ENCODE measurements at places on chromosomes 4 and X.

DNA sequence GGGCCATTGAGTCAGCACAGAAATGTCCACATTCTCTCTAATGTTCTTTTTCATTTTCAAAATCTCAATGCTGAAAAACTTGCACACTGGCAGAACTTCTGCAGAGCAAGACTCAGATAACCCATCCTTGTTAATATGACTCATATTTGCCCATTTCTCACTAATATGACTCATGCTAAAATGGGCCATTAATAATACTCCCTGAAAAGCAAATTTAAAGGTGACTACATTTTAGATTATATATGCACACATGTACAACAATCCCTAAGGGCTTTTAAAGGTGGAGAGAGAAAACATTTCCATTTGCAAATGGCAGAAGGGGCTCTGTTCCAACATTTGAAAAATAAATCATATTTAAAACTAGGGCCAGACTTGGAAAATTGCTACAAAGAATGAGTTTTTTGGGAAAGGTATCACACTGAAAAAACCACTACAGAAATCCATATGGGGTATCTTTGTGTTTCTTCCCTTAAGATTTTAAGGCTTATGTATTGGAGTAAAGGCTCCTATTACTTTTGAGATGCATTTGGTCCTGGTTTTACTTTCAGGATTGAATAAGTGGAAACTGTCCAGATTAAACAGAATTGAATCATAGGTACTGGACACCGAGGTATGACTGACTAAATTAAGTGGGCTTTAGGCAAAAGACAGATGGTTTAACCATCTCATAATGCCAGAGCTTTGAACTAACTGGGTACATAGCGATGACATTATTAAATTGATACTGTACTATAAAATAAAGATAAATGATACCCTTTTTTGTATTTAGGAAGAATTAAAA lies 30.0 kb downstream of the TLR2 start:
- no peak for DNase-seq

DNA sequence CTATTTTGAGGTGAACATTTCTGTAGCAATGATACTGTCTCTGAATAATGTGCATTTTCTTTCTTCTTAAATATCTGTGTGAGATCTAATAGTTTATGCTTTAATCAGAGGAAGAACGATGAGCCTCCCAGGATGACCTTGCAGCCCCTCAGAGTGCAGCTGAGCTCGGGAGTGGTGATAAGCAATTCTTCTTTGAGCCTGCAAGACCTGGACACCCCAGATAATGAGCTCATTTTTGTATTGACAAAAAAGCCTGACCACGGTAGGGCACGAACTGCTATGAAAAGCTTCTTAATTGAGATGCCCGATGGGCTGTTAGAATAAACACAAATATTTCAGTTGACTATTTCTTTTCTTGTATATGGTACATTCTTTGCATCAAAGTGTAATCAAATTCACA lies 105.0 kb upstream of the ANXA3 start:
- no peak for DNase-seq

- no peak for DNase-seq
These were observed 13.7 kb downstream of the CCKAR start for GRCh38 chr4:26476545-26476944.

- no peak for DNase-seq
These were observed 639 bp upstream of the PRDM5 start for GRCh38 chr4:120923207-120923522.

- DNase-seq: no peak
These were observed 139.3 kb downstream of the AFAP1 start for GRCh38 chr4:7800410-7800809.

GRCh38 chr4:17275836-17276235 lies 236.1 kb downstream of the QDPR start:
- DNase-seq: no peak

DNA sequence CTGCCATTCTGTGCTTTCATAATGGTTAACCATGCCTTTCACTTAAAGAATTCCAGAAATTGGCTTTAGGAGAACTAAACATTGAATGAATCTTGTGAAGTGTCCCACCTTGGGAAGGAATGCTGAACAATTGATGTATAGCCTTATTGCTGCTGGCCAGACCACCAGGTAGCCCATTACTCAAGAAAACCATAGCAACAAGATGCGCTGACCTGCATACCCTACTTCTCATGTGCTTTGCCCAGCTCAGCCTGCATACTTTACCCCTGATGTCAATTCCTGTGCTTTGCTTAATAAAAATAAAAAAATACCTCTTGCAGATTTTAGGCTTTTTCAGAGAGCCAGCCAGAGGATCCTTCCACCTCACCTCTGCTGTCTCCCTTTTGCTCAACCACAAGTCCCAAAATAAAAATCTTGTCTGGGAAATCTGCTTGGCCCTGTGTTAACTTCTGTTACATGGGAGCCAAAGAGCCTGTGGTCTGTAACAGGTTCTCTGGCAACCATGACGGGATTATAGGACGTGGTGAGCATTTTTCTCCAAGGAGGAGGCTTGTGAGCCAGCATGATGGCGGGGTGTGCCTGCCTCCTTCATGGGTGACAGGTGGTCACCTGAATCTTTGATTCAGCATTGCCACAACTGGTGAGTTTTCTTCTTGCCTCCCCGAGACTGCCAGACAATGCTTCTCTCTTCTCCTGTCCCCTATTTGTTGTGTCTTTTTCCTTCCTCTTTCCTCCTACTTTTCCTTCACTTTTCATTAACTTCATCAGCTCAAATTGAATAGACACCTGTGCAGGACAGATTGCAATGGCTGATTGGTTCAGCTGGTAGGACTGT lies 106.8 kb downstream of the ARSJ start:
- no peak for DNase-seq

DNA sequence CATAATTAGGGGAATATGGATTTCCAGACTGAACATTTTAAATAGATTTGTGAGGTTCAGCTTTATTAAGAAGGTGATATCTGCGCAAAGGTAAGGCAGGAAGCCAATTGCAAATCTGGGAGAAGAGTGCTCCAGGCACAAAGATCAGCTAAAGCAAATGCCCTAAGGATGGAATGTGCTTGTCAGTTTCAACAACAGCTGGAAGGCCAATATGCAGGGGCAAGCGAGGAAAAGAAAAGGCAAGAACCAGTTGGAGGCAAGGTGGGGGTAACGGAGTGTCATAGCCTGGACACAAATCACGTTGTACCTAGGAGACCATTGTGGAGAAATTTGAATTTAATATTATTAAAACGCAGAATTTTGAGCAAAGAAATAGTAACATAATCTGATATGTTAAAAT lies 1710.3 kb upstream of the PCDH7 start:
- no peak for DNase-seq

DNA sequence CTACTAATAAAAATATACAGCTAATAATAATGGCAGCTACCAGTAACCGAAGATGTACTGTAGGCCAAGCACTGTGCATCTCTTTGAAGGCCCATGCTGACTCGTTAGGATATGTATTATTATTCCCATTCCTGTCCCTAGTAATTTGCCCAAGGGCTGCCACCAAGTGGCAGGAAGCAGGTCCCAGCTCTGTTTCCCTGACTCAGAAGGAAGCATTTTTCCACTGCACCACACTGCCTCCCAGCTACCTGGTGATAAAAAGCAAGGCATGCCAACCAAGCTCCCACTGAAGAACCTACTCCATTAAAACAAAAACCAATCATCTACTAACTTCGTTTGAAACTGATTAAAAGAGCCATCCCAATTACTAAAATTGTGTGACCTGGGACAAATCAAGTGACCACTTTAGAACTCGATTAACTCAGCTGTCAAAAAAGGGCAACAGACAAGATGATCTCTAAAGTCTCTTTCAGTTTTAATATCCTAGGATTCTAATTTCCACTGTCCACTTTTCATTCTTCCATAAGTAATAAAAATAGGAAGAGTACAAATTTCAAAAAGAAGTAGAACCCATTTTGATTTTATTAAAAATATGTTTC lies 24.3 kb upstream of the PGM2 start:
- no peak for DNase-seq

- no peak for DNase-seq
These were observed 466.2 kb downstream of the PDGFC start for GRCh38 chr4:156505341-156505955.

DNA sequence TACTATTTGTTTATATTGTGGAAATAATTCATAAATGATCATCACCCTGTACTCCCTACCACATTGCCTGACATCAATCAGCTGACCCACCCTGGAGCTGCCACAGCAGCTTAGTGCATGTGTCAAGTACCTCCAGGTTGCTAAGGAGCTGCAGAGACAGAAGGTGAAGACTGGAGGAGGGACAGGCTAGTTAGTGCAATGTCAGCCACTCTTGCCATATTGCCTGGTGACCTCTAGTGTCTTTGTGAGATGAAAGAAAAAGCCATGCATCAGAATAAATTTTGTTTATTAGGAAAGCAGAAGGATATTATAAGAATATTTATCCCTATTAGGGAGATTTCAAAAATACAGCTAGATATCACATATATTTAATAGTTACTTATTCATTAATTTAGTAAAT lies 243.9 kb upstream of the FAT4 start:
- DNase-seq: no peak

GRCh38 chr4:725391-726234 lies 20.0 kb downstream of the PCGF3 start:
- no peak for DNase-seq

- DNase-seq: no peak
These were observed 199.1 kb upstream of the NPY2R start for GRCh38 chr4:155009288-155009687.

GRCh38 chr4:73453701-73454005 lies 17.6 kb downstream of the AFP start:
- DNase-seq: no peak

- DNase-seq: no peak
These were observed 42.6 kb downstream of the GABRG1 start for GRCh38 chr4:46081248-46081647.

- no peak for DNase-seq
These were observed 583.3 kb upstream of the TENM3 start for GRCh38 chr4:181659876-181660275.

GRCh38 chr4:1260418-1261106 lies 11.6 kb upstream of the CTBP1 start:
- no peak for DNase-seq

DNA sequence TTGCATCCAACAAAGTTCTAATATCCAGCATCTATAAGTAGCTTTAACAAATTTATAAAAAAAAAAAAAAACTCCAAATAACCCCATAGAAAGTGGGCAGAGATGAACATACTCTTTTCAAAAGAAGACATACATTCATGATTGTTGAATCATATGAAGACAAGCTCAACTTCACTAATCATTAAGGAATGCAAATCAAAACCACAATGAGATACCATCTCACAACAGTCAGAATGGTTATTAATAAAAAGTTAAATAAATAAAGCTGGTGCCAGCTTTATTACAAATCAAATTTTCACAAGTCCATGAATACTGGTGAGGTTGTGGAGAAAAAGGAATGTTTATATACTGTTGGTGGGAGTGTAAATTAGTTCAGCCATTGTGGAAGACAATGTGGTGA lies 592.0 kb downstream of the IQCM start:
- no peak for DNase-seq

GRCh38 chrX:13102636-13103035 lies 58.2 kb upstream of the FAM9C start:
- DNase-seq: no peak

GRCh38 chr4:124184792-124185191 lies 527.7 kb downstream of the ANKRD50 start:
- DNase-seq: no peak

GRCh38 chr4:142523111-142523510 lies 323.0 kb downstream of the INPP4B start:
- no peak for DNase-seq

DNA sequence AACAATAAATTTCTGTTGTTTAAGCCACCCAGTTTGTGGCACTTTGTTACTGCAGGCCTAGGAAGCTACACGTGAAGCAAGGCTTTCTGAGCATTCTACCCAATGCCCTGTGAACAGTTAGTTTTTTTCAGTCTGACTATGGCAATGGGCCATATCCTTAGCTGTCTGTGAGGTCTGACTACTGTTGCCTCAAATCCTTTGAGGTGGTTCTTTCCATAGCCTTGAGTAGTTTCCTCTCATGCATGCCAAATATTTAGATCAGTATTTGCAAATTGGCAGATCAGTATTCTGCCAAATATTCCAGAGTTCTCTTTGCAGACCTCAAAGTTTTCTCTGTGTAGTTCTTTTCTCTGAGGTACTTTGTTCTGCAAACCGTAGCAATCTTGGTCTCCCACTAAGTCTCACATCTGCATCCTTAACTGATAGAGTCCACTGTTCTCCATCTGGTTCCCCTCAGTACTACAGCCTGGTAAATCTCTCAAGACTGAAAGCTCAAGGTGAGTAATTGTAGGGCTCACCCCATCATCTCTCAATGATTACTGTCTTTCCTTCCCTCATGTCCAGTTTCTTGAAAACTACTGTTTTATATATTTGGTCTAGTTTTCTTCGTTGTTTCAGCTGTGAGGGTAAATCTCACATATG lies 984.9 kb upstream of the INTU start:
- DNase-seq: no peak

DNA sequence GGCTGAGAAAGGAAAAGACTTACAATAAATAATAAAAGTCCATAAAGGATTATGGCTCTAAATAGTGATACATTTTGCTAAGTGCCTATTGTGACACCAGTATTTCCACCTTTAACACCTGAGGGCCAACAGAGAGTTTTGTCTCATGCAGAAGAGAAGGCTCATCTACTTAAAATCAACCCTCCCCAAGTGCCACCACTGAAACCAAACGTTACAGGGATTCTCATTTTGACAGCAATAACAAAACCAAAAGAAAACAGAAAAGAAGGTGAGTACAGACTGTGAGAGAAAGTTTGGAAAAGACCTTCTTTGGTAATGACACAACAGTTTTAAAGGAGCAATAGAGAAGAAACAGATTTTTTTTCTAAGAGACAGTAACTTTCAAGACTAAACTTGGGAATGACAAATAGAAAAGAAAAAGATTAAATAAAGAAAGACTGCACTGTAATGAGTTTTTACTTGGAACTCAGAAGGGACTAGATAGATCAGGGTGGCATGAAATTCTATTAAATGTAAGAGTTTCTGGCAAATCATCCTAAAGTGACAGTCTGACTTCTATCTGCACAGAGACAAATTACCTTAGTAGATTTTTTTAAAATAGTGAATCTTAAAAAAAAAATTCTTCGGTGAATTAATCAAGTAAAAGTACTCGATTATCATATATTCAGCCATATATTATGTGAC lies 109.7 kb downstream of the ZNF827 start:
- DNase-seq: no peak

GRCh38 chr4:26936284-26937065 lies 75.8 kb downstream of the STIM2 start:
- DNase-seq: no peak

All from activated T-helper 1 cell treated with Interleukin-2 at 50 U/mL for 16 hours (primary cell).